ENCODE measurements at places on chromosomes 1 and 21. TPM values are rescaled to one million over a fixed set of nuclear protein-coding genes. Genes with fewer than 3 reads are reported as not detected.
A peak's percentile ranks its signal among the peaks of the same experiment; 100 is the strongest.

DNA sequence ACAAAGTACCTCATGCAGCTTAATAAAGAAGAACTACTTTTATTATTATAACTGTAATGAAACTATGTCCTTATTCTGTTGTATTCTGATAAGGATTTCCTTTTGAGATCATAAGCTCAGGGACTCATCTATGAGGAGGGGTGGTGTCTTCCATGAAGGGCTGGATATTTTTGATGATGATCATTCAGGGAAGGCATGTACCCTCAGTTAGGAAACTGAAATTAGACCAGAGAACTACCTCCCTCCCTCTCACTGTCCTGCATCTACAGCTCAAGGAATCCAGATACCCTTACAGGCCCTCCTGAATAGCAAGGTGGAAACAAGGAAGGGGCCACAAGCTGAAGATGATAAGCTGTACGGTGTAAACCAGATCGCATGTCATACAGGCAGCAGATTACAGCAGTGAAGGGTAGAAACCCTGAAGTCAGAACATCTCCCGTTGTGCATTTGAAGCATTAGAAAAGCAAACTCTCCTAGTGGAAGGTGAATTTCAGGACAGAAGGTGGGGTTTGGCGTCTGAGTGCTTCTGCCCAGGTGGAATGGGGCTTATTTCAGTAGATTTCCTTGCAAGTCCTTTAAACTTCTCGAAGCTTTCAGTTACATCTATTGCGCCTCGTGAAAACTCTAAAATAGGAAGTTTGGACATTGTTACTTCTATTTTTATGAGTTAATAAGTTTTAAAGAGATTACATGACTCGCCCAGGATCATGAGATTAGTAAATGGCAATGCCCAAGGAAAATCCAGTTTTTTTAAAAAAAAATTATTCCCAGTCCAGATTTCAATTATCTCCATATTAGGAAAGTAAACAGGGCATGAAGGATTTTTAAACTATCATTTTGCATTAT, 101.1 kb upstream of the HNRNPU start:
- DNase-seq, result no peak

GRCh38 chr1:30047576-30047975, 675.8 kb downstream of the MATN1 start:
- peak; percentile 70 for DNase-seq

- peak; percentile 16 for DNase-seq
Observed at GRCh38 chr1:231460614-231461013, 38.5 kb upstream of the EGLN1 start.

DNA sequence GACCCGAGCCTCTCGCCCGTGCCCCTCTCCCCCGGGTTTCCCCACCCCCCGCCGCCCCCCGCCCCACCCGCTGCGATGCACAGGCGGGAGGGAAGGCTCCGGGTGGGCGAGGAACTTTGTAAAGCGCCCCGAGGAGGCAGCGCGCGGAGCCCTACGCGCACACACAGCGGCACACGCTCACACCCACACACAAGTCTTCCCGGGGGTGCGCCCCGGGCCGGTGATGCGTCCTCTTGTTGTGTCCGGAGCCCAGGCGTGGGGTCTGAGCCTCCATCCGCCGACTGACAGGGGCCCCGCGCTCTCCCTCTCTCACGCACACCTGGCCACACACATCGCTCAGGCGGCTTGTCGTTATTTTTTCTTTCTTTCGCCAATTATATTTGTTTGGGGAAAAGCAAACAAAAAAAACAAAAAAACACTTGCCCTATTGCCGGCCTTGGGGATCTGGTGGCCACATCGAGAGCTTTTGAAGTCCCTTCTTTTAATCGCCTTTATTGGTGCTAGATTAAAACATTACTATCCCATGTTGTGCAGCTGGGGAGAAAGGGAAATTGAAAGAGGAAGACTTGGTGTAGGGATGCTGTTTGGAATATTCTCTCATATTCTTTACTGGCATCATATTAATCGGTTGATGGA, 770 bp downstream of the NTNG1 start:
- no peak for DNase-seq

- DNase-seq, result no peak
Observed at GRCh38 chr1:63624911-63625310, 31.7 kb downstream of the PGM1 start.

The UMODL1 gene
- total RNA-seq, result not detected

DNA sequence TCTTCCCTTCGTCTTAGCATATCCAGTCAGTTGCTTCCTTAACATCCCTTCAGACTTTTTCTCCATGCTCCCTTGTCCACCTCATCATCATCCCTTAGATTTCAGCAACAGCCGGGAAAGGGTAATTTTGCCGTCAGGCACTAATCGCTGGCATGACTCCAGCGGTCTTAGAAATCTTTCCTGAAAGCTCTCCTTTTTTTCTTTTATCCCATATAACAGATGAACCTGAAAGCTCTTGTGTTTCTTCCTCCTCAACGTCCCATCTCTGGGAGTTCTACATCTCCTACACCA, 10.4 kb upstream of the BOLA1 start:
- peak; percentile 89 for DNase-seq

- DNase-seq, result peak; percentile 96
Observed at GRCh38 chr1:89762779-89763648, 57.8 kb upstream of the LRRC8D start.

- DNase-seq, result no peak
Observed at GRCh38 chr1:153648000-153648643, 10.4 kb upstream of the SNAPIN start.
